T-helper 9 cell (primary cell): ENCODE measurements at places on chromosomes 1 and 21.

DNA sequence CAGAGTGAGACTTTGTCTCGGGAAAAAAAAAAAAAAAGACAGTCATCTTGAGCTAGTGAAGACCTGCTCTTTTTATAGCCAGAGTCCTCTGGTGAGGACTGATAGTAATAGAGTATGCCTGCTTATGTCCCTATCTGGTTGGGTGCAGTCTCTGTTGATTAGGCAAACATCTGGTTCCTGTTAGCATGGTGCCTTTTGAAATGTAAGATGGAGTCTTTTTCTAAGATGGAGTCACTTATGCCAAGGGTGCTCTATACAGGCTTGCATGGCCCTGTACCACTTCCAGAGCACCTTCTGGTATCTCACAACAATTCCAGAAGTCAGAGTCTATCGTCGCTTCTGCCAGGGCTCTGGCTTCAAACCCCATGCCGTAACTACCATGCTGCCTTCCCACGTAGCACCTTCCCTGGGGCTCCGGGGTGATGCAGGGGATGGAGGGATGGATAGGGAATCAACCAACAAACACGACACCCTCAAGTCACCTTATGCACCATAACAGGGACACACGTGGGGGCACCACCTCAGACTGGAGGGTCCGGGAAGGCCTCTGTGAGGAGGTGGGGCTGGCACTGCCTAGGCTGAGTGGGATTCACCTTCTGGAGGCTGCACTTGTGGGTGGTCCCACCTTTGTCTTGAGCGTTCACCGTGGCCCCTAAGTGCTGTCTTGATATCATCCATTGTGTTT, 11.6 kb upstream of the PADI6 start:
- DNase-seq = no peak

DNA sequence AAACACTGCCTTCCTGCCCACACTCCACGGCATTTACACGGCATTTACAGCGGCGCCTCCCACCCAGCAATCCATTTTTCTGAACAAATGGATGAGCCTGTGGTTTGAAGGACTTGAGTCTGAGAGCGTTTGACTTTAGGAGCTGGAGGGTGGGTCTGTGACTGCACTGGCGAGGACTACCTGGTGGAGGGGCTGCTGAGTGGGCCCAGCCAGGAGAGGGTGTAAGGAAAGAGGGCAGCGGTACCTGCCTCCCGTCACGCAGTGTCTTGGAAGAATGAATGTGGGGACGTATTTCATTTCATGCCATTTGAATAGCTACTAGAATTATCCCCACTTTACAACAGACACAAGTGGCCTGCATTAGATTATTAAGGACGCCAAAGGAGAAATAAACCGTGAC, 62.9 kb downstream of the B3GALT5 start:
- DNase-seq = no peak

DNA sequence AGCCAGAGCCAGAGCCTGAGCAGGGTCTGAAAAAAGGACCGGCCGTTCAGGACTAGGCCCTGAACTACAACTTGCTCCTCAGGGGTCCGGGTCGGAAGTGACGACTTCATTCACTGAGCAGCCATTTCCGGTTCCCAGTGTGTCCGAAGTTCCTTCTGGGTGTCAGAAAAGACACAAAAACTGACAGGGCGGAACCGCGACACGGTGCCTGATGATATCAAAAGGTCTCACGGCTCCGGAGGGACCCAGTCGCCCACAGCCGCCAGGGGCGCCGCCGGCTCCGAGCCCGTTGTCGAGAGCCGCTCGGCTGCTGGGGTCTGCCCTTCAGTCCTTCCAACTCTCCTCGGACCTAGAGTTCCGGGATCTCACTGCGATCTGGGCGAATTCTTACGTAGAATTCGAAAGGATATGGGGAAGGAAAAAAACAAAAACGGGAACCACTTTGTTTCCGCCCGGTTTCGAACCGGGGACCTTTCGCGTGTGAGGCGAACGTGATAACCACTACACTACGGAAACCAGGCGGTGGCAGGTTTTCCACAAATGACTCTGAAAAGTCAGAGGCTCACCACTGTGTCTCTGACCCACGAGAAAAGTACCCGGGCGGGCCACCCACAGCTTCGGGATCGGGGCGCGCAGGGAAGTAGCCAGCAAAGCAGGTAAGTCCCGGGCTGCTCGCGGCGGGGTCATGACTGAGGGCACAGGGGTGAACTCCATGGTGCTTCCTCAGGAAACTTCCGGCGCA, 31.8 kb upstream of the CFAP126 start:
- peak; percentile 89 for DNase-seq

DNA sequence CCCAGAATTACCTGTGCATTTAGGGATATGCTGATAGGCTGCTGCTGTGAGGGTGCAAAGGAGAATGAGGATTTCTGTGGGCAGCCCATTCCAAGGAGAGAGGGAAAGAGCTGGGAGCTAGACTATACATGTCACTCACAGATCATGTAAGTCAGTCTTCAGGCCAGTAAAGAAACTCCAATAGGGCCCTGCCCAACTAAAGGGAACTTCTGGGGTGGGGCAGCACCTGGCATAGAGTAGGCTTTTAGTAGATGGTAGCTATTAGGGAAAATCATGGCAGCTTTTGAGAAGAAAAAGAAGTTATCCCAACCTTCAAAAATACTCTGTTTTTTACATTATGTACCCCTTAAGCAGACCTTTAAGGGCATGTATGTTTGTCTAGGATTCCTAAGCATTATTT, 89.6 kb downstream of the ST6GALNAC3 start:
- no peak for DNase-seq

GRCh38 chr1:150981805-150982712, at the start of gene ANXA9:
TSS of gene ANXA9 (plus strand) at chr1:150982292. CDS start at chr1:150983106, 814 bp downstream.
- no peak for DNase-seq

GRCh38 chr1:82279241-82279640, 478.5 kb downstream of the ADGRL2 start:
- no peak for DNase-seq

GRCh38 chr1:86516335-86516734, 30.5 kb upstream of the CLCA4 start:
- no peak for DNase-seq
